Stimulated activated CD8-positive, alpha-beta memory T cell treated with anti-CD3 and anti-CD28 coated beads, Interleukin-7, amount 100 ng/mL, for 24 hours (primary cell): ENCODE measurements at places on chromosomes 2 and 18.
A peak's percentile ranks its signal among the peaks of the same experiment; 100 is the strongest.

GRCh38 chr18:63284827-63285733, 34.5 kb downstream of the BCL2 start:
- DNase-seq: no peak

DNA sequence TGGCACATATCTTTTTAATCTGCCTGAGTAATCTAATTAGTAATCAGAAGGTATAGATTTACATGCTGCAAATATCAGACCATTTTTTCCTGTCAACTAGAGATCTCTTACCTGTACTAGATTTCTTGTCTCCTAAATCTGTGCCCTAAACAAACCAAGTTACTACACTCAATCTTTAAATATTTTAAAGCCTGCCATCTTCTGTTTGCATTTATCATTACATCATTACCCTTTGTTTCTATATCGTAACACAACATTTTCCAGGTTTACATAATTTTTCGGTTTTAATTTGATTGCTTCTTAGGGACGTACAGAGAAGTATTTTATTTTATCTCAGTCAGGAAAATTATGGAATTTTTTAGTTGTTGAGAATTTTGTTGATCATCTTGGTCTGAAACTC, 25.7 kb downstream of the PSMA8 start:
- DNase-seq: no peak

DNA sequence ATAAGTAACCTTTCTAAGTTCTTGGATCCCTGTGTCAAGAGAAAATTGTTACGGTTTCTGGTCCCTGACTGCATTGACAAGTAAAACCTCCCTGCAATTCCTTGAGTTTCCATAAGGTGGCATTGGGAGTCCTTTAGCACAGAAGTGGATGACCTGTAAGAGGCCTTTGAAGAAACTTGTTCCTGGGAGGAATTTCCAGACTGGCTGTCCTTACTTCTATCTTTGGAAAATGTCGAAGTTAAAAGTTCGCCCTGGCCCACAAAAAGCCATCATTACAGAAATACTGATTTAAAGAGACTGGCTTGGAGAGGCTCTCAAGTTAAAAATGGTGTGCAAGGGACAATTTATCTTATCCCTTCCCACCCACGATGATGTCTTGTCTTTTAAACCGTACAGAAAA, 218.4 kb downstream of the CDH20 start:
- no peak for DNase-seq

DNA sequence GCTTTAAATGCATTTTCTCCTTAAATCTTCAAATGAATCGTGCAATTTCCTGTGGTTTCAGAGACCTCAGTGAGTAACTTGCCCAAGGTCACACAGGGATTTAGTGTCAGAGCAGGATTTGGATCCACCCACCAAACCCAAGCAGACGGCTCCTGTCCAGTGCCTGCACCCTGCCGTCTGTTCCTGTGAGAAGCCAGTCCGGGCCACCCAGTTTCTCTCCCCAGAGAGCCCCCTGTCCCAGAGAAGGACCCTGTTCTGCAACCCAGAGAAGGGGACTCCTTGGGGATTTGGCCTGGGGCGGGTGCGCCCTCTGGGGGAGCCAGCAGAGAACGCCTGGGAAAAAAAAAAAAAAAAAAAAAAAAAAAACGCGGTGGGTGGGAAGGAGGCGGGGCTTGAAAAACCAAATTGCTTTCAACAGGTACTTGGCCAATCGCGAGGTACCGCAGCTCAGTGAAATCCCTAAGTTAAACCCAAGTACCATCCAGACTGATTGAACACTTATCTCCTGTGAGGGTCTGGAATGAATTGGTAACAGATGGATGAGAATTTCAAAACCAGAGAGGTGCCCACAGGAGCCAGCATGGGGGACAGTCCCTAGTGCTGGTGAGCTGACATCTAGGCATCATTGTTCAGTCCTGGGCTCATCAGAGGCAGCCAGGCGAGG, 30.9 kb upstream of the REEP1 start:
- DNase-seq: peak; percentile 11

GRCh38 chr2:28433935-28434599, 41.4 kb downstream of the FOSL2 start:
- no peak for DNase-seq

- no peak for DNase-seq
Observed at GRCh38 chr2:9237831-9238230, 31.2 kb downstream of the ASAP2 start.

GRCh38 chr2:111225856-111226255, 105.1 kb downstream of the BCL2L11 start:
- DNase-seq: no peak

DNA sequence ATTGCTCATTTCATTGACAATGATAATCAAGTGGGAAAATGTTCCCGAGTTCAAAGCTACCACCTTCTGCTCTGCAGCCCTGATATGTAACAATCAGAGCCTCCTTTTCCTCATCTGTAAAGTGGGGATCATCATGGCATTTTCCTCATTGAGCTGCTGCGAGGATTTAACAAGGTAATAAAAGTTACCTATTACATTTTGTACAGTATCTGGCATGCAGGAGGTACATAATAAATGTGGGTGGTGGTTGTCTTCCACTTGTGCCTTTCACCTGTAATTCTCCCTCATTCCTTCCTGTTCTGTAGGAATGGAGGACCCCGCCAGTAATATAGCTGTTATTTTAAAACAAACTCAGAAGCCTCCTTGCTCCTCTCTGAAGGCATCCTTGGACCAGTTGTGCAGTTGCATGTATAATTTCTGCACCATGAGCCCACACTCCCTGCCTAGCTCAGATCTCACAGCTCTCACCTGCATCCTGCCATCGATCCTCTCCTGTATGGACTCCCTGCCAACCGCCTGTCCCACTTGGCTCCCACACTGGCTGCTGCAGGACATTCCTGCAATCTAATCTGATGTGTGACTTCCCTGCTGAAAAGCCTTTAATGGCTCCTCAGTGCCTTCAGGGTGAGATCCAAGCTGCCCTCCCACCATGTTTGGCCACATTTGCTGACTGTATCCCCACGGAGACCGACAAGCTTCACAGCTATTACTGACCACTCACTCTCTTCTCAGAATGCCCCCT, 350.4 kb downstream of the EN1 start:
- no peak for DNase-seq

GRCh38 chr2:6429210-6429986, 436.3 kb downstream of the CMPK2 start:
- no peak for DNase-seq

GRCh38 chr2:118697781-118698180, 149.7 kb downstream of the EN1 start:
- no peak for DNase-seq

DNA sequence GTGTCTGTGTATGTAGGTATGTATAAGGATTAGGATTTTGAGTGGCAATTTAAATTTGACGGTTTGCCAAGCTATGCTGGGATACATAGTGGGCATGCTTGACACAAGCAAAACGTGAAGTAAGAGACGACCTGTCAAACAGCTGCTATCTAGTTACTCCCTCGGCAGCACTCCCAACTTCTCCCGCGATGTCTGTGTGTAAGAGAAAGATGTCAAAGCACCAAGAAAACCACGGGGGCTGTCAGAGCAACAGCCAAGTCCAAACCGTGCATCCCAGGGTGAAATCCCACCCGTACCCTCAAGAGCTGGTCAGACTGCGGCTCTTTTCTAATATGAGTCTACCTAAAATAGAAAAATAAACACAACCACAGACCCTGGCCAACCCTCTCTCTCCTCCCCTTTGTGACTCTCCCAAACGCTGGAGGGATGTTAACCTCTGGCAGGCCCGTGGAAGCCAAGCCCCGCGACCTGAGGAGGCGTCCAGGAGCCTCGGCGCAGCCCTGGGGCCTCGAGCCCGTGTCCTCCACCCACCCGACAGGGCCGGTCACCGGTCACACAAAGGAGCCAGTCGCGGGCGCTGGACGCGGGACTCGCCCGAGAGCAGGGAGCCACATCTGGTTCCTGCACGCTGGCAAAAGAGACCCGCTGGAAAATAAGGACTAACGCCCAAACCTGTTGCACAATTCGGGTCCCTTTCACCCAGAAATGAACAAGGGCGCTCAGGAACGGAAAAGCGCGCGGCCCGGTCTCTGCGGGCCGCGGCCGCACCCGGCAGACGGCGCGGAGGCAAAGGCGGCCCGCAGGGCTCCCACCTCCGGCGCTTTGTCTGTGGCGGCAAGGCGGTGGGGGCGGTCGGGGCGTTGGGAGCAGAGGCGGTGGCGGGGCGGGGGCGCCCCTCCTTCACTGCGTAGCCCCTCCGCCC, 925 bp downstream of the SESTD1 start:
- no peak for DNase-seq

DNA sequence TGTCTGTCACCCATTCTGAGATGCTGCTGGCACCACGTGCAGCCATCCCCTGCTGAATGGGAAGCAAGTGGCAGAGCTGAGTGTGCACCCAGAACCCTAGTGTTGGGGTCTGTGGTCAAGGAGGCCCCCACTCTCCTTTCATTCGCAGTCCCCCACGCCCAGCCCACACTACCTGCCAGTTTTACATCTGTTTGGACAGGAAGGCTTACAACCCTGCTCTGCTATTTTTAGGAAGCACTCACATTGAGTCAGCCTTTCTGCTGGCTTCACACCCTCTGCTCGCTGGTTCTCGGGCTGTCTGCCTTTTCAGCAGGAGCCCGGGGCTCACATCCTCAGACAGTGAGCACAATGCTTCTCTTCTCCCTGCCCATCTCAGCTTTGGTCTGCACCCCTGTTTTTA, 10.7 kb upstream of the ADCY3 start:
- no peak for DNase-seq

DNA sequence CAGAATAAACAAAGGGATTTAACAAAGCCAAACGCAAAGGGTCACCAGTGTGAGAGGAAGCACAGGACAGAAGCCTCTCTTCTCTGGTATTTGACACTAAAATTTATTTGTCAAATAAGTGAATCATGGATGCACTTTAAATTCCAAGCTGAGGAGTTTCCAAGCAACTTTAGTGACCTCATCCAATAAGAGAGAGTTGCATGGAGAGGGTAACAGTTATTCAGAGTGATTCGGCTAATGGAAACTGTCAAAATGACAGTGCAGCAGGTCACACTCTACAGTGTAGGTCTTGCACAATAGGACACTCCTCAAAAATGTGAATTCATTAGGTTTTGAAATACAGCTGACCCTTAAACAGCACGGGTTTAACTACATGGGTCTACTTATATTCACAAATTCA, 103.9 kb upstream of the ACVR1C start:
- DNase-seq: no peak

GRCh38 chr2:169222665-169223064, 139.7 kb downstream of the LRP2 start:
- no peak for DNase-seq

DNA sequence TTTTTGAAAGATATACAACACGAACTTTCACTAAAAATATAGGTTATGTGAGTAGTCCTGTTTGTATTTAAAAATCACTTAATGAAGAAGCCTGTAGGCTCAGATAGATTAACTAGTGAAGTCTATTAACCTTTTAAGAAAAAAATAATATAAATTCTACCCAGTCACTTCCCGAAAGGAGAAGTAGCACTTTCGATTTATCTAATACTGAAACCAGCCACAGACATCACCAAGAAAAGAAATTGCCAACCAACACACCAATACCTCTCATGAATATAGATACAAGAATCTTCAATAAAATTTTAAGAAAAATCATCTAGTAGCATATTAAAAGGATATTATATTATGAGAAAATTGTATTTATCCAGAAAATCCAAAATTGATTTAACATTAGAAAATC, 160.5 kb downstream of the GALNT13 start:
- DNase-seq: no peak

DNA sequence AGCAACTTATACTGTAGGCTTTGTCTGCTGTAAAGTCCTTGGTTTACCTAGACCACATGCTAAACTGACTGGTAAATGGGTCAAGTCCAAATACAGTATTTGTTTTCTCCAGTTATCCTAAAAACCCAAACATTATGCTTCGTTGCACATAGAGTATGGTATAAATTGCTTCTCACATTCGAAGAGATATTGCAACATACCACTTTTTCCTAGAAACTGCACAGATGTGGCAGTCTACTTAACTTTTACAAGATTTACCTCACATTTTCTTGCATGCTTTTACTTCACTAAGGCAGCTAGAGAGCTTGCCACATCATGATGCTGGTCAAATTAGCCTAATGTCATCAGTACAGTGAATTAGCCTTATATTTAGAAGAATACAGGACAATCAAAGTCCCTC, 66.0 kb upstream of the SCN7A start:
- DNase-seq: no peak

DNA sequence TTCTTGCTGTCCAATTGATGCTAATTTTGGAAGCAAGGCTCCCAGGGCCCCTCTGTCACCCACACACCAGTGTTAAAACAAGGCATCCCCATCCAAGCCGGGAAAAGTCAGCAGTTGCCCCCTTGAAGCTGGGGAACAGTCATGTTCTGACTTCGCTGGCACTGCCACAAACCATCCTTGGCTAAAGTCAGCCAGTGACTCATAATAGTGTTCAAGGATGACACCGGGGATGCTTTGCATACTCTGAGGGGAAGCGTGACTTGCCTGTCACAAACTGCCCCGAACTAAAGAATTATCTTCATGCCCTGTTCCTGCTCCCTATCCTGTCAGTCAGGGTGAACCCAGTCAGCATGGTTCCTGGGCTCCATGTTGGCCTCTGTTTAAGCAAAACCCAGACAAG, 37.0 kb downstream of the TGFA start:
- DNase-seq: no peak

GRCh38 chr2:217061916-217062505, 202.1 kb upstream of the TNP1 start:
- DNase-seq: no peak

- DNase-seq: no peak
Observed at GRCh38 chr2:35978218-35978617, 377.4 kb upstream of the CRIM1 start.

DNA sequence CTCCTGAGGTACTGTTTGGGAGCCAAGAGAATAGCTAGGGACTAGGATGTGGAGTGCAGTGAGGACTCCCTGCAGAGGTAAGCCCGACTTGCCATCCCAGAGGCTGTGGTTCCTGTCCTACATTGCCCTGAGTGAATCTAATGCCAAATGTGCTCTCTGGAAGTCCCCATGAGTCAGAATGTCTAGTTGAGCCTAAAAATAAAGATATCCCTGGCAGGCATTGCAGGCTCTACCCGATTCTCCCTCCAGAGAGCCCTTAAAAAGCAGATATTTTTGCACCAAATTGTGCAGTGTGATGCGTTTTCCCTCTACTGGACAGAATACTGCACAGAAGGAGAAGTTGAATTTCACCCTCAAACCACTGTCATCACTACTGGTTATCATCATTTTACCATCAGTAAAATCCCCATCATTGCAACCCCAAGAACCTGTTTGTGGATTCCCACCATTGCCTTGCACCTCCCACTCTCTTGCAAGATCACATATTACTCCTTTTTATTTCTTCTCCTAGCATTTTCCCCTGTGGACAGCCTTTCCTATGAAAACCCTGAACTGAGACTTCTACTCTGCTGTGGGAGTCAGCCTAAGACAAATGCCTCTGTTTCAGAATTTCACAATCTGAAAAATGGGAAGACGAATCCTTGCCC, 98.0 kb downstream of the MARCHF4 start:
- DNase-seq: no peak

- DNase-seq: no peak
Observed at GRCh38 chr2:9212661-9213411, 6.2 kb downstream of the ASAP2 start.

DNA sequence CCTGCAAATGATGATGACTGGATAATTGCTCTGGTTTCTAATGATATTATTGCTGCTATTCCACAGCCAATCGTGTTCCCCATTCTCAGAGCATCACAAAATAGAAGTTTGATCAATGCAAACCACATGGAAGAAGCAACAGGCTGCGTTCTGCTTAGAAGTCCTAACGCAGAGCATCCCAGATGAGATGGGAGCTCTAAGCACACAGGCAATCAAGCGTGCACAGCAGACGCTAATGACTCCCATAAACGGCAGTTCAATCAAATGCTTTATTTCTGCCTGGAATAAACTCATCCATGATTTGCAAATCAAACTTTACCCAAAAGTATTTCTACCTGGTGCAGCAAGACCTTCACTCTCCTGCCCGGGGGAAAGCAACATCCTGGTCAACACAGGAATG, 304.2 kb downstream of the FBXO15 start:
- DNase-seq: no peak
